ENCODE measurements at places on chromosomes 1 and 21. TPM values are rescaled to one million over a fixed set of nuclear protein-coding genes. Genes with fewer than 3 reads are reported as not detected.

- peaks cover under 1% of the 10 kb centered on the region for H3K27me3 ChIP-seq
- no peak overlapping the region for H3K27ac ChIP-seq
- no peaks in the 10 kb centered on the region for H3K36me3 ChIP-seq
- H3K4me3 ChIP-seq = no peak overlapping the region
- DNase-seq = peak; percentile 31
These were observed 134.7 kb upstream of the KCNJ15 start for GRCh38 chr21:38121888-38122720.

DNA sequence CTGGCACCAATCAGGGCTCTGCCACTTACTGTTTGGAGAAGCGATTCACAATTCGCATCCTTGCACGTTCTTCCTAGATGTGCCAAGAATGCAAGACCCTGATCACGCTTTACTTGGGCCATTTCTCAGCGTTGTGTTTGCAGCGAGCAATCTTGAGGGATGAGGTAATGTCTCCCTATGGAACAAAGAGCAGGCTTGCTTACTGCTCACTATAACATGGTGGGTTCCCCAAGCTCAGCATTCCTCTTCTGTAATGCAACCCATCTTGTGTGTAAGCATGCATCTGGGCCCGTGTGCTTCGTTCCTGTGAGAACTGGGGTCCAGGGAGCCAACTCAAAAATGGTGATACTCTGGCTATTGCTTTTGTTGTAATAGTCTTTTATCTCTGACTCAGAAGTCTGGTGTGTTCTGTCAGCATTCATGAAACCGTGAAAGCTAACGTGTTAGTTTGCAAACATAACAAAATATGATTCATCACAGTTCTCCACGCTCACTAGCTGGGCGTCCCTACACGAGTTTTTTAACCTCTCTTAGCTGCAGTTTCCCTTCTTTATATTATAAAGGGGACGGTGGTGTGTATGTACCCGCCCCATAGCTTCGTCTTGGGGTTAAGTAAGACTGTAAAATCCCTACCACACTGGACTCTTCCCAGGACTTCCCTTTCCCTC, 33.3 kb downstream of the DNTTIP2 start:
- peak overlapping the region; percentile 98 for H3K27ac ChIP-seq
- peaks cover 39% of the 10 kb centered on the region for H3K4me1 ChIP-seq
- DNase-seq = peak; percentile 95

- H3K27me3 ChIP-seq = 0 out of 2 replicates have a peak, but pooled peaks cover 7% of the 10 kb centered on the region
- no peaks in the 10 kb centered on the region for H3K36me3 ChIP-seq
- no peaks in the 10 kb centered on the region for H3K4me1 ChIP-seq
- H3K27ac ChIP-seq = no peak overlapping the region
These were observed 417.9 kb downstream of the MATN1 start for GRCh38 chr1:30305519-30305918.

DNA sequence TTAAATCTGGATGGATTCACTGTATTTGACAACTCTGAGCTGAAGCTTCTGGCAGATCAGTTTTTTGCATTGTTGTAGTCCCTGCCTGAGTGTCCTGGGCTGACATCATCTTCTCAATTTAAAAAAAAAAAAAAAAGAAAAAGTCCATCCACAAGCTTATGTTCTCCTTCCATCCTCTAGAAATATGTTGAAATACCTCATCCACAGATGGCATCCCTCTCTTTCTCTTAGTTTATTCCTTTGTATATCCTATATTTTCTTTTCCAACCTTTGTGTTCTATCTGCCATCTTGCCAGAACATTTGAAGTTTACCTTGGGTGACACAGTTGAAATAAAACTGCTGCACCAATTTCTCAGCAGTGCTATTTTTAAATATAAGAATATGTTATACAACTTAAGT, 184.4 kb upstream of the PKN2 start:
- no peaks in the 10 kb centered on the region for H3K4me1 ChIP-seq
- H3K27me3 ChIP-seq = no peaks in the 10 kb centered on the region
- DNase-seq = no peak
- H3K4me3 ChIP-seq = no peak overlapping the region

DNA sequence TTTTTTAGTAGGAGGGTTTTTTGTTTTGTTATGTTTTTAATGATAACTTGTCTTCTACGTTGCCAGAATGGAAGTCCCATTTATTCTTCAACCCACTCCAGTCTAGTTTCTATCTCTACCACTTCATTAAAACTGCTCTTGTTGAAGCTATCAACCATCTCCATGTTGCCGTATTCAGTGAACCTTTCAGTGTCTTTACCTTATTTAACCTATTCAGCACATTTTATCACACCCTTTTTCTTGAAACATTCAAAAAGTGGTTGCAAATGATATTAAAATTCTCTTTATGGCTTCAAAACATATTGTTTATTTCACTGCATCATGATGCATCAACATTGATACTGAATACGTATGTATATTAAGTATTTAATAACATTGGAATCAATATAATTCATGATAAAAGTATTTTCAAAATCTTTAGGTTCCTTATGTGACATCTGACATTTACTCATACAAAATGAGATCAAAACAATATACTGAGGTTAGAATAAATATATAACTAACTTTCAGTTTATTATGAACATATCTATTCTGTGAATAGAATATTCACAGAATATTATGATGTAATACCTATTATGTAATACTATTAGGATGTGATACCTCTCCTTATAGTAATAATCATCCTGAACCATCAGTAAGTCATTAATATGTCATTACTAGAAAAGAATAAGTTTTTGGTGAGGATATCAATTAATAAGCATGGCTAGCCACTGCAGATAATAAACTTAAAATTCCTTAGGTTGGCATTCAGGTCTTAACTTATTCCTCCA, 52.0 kb upstream of the ADAR start:
- H3K27me3 ChIP-seq = peaks cover 52% of the 10 kb centered on the region
- DNase-seq = no peak
- no peak overlapping the region for H3K4me3 ChIP-seq
- no peak overlapping the region for H3K27ac ChIP-seq
- H3K4me1 ChIP-seq = no peaks in the 10 kb centered on the region

- no peaks in the 10 kb centered on the region for H3K36me3 ChIP-seq
- peak; percentile 54 for DNase-seq
- no peak overlapping the region for H3K4me3 ChIP-seq
- H3K27me3 ChIP-seq = peaks cover 4% of the 10 kb centered on the region
These were observed 66.2 kb downstream of the S1PR1 start for GRCh38 chr1:101302831-101303511.

GRCh38 chr1:206915030-206915735, 6.6 kb downstream of the FCMR start:
- no peaks in the 10 kb centered on the region for H3K4me1 ChIP-seq
- no peak overlapping the region for H3K27ac ChIP-seq

DNA sequence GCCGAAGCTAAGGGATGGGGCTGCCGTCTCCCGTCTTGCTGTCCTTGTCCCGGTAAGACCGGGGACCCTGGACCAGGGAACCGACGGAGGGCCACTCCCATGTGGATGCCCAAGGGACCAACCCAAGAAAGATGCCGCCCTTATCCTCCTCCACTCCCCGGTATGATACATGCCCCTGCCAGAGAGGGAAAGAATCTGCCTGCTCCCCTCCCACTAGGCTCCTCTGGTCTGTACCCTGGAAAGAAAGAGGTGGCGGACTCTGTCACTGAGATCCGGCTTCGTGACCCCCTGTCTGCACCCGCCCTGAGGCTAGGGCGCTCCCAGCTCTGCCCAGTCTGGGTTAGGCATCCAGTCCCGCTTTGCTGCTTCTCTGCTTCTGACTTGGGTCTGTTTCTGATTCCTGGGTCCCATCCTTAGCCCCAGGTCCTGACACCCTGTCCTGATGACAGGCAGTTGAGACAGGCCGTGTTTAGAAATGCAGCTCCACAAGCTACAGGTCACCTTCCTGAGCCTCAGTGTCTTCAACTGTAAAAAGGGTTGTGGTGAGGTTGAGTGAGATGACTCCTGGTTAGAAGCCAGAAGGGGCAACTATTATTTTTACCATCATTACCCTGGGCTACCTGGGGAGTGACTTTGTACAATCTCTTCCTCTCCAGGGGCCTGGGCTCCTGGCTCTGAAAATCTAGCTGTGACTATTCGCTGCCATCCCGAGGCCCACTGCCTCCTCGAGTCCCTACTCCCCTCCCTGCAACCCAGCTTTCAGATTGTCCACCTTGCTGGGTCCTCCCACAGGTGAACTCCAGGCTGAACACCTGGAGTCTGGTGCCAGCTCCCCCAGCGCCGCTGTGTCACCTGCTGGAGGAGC, 3.7 kb downstream of the MATN1 start:
- peak overlapping the region; percentile 73 for H3K4me3 ChIP-seq
- no peaks in the 10 kb centered on the region for H3K36me3 ChIP-seq
- H3K27me3 ChIP-seq = no peaks in the 10 kb centered on the region
- peak overlapping the region; percentile 92 for H3K27ac ChIP-seq
- DNase-seq = peak; percentile 58
- no peaks in the 10 kb centered on the region for H3K4me1 ChIP-seq

- H3K27me3 ChIP-seq = peaks cover 5% of the 10 kb centered on the region
- H3K36me3 ChIP-seq = no peaks in the 10 kb centered on the region
- no peak overlapping the region for H3K4me3 ChIP-seq
- peaks cover 28% of the 10 kb centered on the region for H3K4me1 ChIP-seq
- DNase-seq = peak; percentile 94
These were observed 7.7 kb upstream of the SLC26A9 start for GRCh38 chr1:205950826-205951549.

DNA sequence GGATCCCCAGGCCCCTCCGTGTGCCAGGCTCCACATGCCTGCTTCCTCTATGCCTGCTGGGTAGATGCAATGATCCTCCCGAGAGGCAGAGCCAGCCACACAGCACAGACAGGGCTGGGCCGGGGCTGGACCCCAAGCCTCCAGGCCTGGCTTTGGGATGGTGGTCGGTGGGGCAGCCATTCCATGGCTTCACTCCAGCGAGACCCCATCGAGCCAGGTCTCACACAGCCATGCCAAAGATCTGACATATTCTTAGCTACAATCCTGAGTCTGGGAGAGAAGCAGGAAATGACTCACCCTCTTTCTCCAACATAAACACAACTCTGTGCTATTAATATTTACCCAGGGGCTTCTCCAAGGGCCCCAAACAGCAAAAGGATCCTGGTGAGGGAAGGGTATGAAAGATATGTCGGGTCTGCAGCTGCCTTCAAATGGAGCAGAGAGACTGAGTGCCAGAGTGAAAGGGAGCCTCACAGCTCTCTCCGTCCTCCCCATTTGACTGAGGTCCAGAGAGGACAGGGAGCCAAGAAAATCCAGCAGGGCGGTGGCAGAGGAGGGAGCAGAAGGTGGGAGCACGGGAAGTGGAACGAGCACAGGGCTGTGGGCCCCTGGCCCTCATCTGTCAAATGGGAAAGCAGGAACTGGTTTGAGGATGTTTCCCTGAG, 639.5 kb downstream of the MATN1 start:
- peak; percentile 80 for DNase-seq
- H3K27ac ChIP-seq = no peak overlapping the region
- no peaks in the 10 kb centered on the region for H3K27me3 ChIP-seq
- H3K4me1 ChIP-seq = peaks cover 14% of the 10 kb centered on the region

DNA sequence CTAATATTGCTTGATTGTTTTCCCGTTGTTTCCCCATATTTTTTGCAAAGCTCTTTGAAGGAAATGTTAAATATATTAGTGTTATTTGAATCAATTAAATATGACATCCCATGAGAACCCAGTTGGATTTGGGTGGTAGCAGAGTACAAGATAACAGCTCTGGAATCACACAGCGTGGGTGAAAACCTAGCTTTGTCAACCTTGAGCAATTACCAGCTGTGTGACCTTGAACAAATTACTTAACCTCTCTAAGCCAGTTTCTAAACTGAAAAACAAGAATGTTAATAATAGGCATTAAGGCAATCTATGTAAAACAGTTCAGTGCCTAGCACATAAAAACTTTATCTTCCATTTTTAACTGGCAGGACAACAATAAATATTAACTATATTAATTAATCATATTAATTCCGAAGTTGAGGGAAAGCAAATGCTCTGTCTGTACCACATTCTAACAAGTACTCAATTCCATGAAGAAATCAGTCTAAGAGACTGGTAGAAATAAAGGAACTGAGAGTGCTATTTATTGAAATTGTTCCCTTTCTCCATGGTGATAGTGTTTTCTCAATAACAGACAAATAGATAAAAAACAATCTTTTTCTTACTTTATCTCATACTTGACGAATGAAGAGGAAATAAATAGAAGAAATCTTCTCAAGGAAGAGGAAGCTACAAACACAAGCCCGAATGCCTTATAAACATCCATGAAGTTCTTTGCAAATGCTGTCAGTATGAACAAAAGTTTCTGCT, 27.0 kb downstream of the DNASE2B start:
- H3K36me3 ChIP-seq = no peaks in the 10 kb centered on the region
- H3K4me3 ChIP-seq = no peak overlapping the region
- no peak overlapping the region for H3K27ac ChIP-seq
- no peak for DNase-seq
- no peaks in the 10 kb centered on the region for H3K4me1 ChIP-seq

DNA sequence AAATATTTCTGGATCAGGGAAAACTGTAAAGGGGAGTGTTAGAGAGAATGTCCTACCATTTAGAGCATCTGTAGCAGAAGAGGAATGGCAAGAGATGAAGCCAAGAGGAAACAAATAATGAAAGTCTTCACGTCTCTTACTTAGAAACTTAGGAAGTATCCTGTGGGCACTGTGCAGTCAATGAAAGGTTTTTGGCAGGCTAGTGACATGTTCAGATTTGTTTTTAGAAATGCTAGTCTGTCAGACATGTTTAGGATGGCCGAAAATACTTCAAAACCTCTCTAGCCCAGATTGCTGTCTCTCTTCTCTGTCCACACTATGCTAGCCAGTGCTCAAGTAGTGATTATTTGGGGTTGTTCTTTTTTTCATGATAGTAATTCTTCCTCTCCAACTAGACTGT, 48.6 kb upstream of the RGL1 start:
- H3K36me3 ChIP-seq = no peaks in the 10 kb centered on the region
- H3K4me1 ChIP-seq = peaks cover 18% of the 10 kb centered on the region
- no peak overlapping the region for H3K4me3 ChIP-seq
- no peaks in the 10 kb centered on the region for H3K27me3 ChIP-seq

- H3K27ac ChIP-seq = no peak overlapping the region
- no peaks in the 10 kb centered on the region for H3K4me1 ChIP-seq
These were observed 117.1 kb downstream of the FOXD2 start for GRCh38 chr1:47554901-47555300.

- H3K4me1 ChIP-seq = no peaks in the 10 kb centered on the region
- no peak overlapping the region for H3K4me3 ChIP-seq
- no peaks in the 10 kb centered on the region for H3K36me3 ChIP-seq
- no peak for DNase-seq
These were observed 1.2 kb downstream of the RXRG start for GRCh38 chr1:165443539-165444311.

DNA sequence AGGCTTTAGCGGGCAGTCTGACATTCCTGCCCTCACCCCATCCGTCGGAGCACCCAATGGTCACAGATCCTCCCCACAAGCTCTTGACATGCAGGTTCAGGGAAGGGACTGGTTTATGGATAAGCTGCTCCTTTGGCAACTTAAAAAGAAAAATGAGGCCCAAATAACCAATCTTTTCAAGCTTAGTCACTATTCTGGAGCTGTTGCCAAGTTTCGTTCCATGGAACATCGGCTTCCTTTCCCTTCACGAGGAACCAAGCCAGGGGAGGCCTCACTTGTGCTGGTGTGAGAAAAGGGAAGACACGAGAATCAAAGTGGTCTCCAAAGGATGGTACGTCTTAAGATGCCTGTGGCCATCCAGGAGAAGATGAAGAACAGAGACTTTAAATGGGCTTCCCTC, 46.1 kb upstream of the LPAR3 start:
- no peaks in the 10 kb centered on the region for H3K27me3 ChIP-seq
- H3K4me1 ChIP-seq = peaks cover 14% of the 10 kb centered on the region
- no peak overlapping the region for H3K27ac ChIP-seq
- no peak overlapping the region for H3K4me3 ChIP-seq
- DNase-seq = peak; percentile 61
- H3K36me3 ChIP-seq = no peaks in the 10 kb centered on the region

ADGRL4 gene
- 21.3 TPM for polyA plus RNA-seq

MLLT11 gene
- 7.3 TPM for polyA plus RNA-seq

FCGR3A gene
- polyA plus RNA-seq = not detected

CFAP74 gene
- not detected for polyA plus RNA-seq

HSPB7 gene
- 111 TPM for polyA plus RNA-seq

CDC42BPA gene
- polyA plus RNA-seq = 28.6 TPM

Measured in GM23248 (cell line).